ENCODE measurements at places on chromosomes 6 and 20.
A peak's percentile ranks its signal among the peaks of the same experiment; 100 is the strongest.

DNA sequence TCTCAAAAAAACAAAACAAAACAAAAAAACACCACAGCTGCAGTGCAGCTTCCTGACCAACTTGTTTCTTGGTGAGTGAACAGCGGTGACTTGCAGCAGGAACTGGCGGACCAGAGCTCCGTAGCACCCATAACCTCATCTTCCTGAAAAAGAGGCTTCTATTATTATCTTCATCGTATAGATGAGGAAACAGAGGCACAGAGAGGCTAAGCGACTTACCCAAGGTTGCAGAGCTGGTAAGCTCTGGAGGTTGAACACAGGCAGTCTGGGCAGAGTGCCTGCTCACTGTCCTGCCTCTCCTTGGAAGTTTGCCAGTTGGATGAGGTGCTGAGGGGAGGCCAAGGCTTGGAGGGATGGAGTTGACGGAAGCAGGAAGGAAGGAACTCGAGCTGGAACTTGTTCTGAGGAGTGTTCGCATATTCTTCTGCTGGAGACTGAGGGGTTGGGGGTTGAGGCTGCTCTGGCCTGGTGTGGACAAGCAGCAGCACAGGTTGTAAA lies 47.9 kb upstream of the CCDC167 start:
- DNase-seq: no peak

GRCh38 chr20:6837730-6838129 lies 70.2 kb downstream of the BMP2 start:
- no peak for DNase-seq

DNA sequence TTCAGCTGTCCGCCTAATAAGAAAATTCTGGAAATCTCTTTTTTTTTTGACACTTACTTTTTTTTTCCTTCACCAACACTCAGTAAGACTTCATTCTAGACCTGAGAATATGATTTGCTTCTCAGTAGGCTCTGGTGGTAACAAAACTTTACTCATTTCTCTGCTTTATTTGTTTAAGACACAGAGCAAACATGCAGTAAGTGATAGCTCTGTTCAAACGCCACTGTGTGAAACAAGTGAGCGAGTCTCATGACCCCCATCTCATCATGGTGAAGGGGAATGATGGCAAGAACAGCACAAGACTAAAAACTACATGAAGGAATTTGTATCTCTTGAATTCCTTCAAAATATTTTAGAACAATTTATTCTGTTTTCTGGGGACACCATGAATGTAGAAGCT lies 541.6 kb upstream of the POU3F2 start:
- no peak for DNase-seq

DNA sequence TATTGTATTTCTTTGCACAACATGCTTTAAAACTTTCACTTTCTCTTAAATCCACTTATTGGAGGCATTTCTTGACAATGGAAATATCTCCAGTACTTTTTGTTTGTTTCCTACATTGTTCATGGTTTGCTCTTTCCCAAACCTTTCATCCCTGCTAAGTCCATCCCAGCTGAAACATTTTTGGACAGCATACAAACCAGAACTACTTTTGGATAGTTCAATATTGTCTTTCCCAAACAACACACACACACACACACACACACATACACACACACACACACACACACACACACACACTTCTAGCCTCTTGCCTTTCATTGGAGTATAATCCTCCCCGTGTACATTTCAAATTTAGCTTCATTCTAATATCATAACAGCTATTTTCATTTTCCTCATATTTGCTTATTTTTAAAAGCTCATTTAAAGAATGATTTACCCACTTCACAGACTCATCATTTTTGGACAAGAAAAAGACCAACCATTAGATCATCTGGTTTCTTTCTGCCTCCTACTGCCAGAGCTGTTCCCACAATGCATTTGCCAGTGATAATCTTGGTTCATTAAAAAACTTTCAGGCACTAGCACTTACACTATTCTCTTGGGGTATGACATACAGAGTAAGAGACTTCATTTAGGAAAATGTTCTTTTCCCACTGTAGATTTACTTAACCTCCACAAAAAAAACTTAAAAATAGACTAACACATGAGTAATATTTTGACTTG lies 248.1 kb downstream of the CD109 start:
- no peak for DNase-seq

GRCh38 chr6:90257486-90257738 lies 39.2 kb downstream of the BACH2 start:
- no peak for DNase-seq

- peak; percentile 44 for DNase-seq
Observed at GRCh38 chr6:7201732-7202541, 94.2 kb downstream of the RREB1 start.
